T47D (cell line): ENCODE measurements at places on chromosomes 5 and 9.

GRCh38 chr5:65142016-65142415, 339.7 kb downstream of the ADAMTS6 start:
- no peak for DNase-seq

DNA sequence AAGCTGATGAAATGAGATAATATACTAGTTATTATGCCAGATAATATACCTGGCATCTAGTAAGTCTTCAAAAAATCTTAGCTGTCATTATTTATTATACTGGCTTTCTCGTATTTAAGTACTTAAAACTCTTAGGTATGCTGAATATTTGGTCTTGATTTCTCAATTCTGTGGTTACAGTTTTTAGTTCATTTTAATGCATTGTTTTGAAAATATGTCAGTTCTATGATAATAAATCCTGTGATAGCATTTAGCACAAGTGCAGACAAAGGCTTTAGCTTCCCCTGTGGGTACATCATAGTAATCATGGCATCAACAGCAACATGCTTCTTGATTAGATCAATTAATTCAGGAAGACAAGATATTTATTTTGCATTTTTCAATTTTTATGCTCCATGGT, 133.0 kb downstream of the SMC2 start:
- DNase-seq, result no peak

GRCh38 chr9:21153336-21154017, 11.8 kb upstream of the IFNW1 start:
- no peak for DNase-seq

DNA sequence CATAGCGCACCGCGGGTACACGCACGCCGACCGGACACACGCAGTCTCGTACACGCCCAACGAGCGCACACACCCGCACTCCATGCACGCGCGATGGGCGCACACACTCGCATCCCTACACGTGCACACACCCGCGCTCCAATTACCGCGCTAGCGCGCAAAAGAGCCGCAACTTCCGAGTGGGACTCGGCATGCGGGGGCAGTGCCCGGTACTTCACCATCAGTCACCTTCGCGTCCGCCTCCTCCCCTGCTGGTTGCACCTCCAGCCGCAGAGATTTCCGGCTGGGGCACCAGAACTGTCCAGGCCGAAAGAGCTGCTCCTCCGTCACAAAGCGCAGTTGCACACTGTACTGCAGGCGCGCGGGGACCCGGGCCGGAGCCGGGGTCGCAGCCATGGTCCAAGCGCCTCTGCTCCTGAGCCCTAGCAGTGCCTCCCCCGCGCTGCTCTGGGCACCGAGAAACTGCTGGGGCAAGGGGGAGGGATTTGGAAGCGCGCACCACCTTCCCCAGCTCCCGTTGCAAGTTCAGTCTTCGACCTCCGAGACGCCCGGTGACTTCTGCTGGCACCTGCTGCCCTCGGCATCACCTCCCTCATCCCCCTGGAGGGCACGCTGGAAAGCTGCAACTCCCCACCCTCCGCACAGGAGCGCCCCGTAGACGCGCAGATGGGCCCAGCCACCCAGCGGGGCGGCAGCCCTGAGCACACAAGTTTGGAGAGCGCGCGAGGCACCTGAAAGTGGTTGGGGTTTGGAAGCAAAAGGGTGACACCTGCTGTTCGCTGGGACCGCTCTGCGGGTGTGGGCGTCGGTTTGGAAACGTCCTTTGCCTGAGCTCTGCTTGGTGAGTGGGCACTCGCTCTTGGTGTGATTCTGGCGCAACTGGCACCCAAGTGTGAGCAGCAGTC, 337.4 kb upstream of the PUM3 start:
- DNase-seq, result peak; percentile 15

DNA sequence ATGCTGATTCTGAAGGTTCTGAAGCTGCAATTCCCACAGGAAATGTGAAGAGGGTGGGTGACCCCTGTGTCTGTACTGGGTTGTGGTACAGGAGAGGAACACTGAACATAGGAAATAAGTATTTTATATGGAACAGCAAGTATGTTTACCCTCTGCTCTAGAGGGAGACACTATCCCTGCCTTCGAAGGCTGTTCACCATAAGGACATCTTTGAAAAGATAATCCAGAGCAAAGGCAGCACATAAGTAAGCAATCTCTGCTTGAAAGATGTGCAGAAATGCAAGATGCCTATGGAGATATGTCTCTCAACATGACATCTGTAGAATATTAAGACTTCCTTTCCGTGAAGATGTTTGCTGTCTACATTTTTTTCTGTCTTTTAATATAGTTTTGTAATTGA, 184.4 kb upstream of the EFNA5 start:
- no peak for DNase-seq

DNA sequence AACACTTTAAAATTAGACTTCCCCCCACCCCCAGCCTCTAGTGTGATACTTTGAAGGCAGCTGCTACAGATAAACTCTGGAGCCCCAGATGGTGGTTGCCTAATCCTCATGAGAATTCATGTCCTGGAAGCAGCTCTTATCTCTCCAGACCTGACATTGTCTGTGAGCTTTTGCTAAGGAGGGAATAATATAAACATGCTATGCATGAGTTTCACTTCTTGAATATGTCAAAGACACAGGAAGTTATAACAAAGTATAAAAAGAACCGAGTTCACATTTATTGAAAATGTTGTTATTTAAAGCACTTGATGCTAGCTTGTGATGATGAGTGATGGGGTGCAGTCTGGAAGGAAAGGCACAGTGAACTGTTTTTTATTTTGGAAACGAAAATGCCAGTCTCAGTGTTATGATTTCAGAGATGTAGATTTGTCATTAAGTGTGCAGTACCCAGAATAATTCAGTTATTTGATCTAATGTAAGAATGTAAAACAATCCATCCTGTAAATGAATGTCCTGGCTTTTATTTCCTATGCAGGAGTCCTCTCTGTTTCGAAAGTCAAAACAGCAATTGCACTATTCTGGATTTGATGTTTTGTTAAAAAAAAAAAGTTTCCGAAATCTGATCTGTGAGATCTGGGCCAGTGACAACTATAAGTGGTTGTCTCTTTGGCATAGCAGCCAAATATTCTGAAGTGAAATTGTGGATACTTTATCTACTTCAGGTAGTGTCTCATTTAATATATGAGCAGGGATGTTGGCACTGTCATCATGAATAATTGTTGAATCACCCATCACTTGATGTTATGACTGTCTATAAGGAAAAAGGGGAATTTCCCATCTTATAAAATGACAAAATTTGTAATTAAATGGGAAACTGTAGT, 77.0 kb downstream of the ZCCHC7 start:
- no peak for DNase-seq

GRCh38 chr9:94932652-94933510, 206.4 kb downstream of the AOPEP start:
- no peak for DNase-seq
